ENCODE measurements at places on chromosomes 6 and 20. TPM values are rescaled to one million over a fixed set of nuclear protein-coding genes. Genes with fewer than 3 reads are reported as not detected.
A peak's percentile ranks its signal among the peaks of the same experiment; 100 is the strongest.

GRCh38 chr20:2688041-2688591, 4.5 kb upstream of the EBF4 start:
- DNase-seq, result no peak

GRCh38 chr6:26194329-26194701, 107.1 kb downstream of the HFE start:
- no peak for DNase-seq

DNA sequence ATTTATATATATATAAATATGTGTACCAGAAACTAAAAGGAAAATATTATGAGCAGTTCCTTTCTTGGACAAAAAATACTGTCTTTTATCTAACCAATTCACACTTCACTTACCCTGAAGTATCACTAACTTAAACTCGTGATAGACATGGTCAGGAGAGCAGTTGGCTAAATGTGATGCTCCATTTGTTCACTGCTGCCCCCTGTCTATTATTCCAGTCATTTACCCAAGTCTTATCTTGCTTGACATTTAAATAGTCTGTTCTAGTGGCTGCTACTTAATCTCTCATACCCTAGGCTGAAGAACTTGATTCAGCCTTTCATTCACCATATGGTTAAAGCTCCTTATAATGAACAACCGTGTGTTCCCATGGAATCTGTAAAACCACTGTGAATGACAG, 789.6 kb upstream of the EYS start:
- no peak for DNase-seq

DNA sequence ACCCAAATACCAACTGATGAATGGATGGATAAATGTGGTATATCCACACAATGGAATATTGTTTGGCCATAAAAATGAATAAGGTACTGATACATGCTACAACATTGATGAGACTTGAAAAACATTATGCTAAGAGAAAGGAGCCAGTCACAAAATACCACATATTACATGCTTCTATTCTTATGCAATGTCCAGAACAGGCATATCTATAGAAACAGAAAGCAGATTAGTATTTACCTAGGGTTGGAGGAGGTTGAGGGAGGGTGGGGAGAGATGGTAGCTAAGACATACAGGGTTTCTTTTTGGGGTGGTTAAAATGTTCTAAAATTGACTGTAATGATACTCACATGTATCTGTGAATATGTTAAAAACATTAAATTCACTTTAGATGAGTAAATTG, 24.8 kb upstream of the TBX18 start:
- DNase-seq, result no peak

DNA sequence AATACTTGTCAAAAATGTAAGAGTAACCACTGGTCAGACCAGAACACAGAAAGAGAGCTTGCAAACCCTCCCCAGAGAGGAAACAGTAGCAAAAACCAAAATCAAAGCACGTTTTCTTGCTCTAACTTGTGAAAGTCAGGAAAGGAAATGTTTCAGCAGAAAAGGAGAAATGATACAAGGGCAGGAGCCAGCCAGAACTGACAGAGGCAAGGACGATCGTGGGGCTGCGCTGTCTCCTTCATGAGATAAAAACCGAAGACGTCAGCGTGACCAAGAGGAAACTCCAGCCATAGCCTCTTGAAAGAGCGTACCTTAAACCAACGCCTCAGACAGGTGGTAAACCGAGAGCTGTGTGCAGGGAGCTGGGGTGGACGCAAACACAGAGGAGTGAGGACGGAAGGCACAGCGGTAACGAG, 27.5 kb downstream of the LAMA5 start:
- no peak for DNase-seq

DNA sequence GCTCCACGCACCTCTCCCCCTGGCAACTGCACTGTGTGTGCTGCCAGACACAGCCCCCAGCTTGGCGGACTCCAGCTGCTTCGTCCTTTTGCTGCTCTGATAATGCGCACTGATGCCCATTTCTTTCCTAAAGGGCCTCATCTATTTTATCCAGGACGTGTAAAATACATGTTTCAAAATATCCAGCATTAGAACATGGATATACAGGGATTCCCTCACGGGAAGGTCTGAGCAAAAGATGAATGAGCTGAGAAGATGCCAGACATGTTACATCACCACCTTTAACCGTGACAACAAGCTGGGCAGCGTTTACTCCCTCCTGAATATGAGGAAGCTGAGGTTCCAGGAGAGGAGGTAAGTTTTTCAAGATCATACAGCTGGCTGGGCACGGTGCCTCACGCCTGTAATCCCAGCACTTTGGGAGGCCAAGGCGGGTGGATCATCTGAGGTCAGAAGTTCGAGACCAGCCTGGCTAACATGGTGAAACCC, 32.8 kb downstream of the TNXB start:
- peak; percentile 70 for DNase-seq

GRCh38 chr6:22788038-22788437, 218.7 kb downstream of the HDGFL1 start:
- no peak for DNase-seq

GRCh38 chr6:2633736-2634135, 117.0 kb downstream of the MYLK4 start:
- DNase-seq, result no peak

DNA sequence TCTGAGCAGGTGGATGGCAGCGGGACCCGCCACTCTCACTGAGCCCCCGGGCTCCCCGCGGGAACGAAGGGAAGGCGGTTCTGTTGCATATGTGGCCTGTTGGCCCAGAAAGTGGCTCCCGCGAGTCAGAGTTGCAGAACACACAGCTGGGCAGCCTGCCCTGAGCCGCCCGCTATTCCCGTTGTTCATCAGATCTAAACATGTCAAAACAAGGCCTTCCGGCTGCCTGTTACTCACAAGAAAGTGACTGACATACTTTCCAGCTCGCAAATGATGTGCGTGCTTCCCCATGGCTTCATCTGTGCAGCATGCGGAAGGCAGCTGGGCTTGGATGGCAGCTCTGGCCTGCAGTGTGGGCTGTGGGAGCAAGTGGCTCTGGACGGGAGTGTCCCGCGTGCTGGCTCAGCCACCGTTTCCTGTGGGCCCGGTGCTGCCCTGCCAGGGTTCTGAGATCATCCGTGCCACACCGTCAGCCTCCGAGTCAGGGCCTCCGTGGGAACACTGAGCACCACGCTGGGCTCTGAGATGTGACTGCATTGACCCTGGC, 227.3 kb downstream of the ERMARD start:
- DNase-seq, result no peak

DNA sequence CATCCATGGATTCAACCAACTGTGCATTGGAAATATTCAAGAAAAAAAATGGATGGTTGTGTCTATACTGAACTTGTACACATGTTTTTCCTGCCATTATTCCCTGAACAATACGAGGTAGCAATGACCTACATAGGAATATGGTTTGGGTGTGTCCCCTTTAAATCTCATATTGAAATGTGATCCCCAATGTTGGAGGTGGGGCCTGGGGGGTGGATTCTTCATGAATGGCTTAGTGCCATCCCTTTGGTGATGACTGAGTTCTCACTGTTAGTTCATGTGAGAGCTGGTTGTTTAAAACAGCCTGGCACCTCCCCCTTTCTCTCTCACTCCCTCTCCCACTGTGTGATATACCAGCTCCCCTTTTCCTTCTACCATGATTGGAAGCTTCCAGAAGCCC, 139.8 kb upstream of the BACH2 start:
- no peak for DNase-seq

DNA sequence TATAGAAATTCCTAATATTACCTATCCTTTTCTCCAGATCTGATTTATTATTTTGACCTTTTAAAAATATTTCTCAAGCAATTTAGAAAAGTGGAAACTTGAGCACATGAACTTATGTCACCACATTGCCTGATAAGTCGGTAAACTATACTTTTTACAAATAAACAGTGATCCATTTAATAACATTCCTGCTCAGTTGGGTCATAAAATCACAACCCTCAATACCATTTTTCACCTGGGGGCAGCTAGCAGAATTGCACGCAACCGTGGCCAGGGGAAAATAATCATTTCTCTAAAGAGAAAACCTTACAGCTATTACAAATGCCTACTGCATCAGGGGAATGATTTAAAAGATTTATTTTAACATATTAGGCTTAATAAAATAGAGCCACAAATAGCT, 614.5 kb downstream of the PHF3 start:
- DNase-seq, result peak; percentile 6

- no peak for DNase-seq
Measured at GRCh38 chr6:16669227-16669626, 92.0 kb downstream of the ATXN1 start.

GRCh38 chr6:170202416-170203135, 88.3 kb downstream of the DLL1 start:
- DNase-seq, result no peak

DNA sequence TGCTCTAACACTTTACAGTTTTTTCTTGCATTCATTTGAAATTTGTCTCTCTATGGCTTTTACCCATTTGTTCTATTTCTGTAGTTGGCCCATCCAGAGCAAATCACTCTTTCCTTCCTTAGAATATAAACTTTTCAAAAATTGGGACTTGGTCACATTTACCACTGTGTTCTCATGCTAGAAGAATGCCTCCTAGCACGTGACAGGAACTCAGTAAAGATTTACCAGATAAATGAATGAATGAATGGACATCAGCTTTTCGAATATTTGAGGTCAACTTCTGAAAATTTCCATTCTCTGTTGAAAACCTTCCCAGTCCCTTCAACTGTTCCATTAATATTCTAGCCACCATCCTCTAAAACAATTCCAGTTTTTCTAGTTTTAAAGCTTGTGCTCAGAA, 294.5 kb downstream of the CD83 start:
- peak; percentile 26 for DNase-seq

DNA sequence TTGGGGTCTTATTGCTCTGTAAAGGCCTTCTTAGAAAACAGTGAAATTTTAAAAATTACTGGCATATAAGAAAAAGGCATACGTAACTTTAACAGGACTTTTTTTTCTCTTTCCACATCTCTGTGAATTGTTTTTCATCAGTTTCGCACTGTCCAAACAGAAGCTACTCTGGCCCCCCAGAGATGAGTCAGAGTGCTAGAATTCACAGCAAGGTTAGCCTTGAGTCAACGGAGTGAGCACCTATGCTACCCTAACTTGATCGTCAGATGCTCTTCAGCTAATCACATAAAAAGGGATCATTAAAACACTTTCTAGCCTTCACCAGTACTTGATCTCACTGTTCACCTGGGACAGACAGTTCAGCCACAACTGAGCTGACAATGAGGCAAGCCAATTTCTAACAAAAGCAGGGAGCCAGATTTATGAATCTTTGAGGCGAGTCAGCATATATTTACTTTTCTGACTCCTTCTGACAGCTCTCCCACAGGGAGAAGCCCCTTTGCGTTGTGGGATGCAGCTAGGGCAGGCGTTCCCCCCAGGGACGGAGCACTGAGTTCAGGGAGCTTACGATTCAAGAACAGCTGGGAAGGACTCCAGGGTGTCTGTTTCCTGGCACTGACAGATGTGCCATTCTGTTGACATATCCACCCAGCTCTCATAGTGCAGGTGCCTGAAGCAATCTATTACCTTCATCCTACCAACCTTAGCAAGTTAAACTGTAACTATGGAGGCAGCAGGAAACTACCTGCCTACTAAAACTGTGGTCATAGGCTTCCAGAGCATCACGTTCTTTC, 46.4 kb upstream of the SPDEF start:
- DNase-seq, result no peak

DNA sequence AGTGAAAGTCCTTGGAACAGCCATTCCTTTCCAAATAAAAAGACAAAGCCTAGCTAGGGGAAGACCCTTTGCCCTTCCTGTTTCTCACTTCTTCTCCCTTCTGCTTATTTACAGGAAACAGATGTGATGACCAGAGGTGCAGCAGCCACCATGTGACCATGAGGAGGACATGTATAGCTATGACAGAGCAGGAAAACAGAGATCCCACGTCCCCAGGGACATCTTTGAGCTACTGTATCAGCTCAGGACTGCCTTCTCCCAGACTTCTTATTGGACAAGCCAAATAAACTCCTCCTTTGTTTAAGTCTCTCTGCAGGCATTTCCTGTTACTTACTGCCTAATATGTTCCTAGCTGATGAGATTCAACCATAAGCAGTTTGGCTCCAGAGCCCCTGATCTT, 133.1 kb upstream of the MLN start:
- DNase-seq, result no peak

- peak; percentile 81 for DNase-seq
Measured at GRCh38 chr6:106519460-106520394, 109.6 kb downstream of the RTN4IP1 start.

GRCh38 chr6:15449011-15449410, 203.1 kb downstream of the JARID2 start:
- no peak for DNase-seq

Gene OVOL2
- not detected for polyA plus RNA-seq

Gene ETV7
- 1.8 TPM for polyA plus RNA-seq

Gene SEL1L2
- polyA plus RNA-seq, result 0.86 TPM

Gene PSORS1C2
- polyA plus RNA-seq, result not detected

Gene IYD
- not detected for polyA plus RNA-seq

Gene SLC17A2
- not detected for polyA plus RNA-seq

Gene SLC16A10
- polyA plus RNA-seq, result not detected

Gene FKBP1C
- 2.0 TPM for polyA plus RNA-seq
